ENCODE measurements at places on chromosomes 2 and 18.

- DNase-seq = no peak
Measured at GRCh38 chr2:118902266-118903028, 39.5 kb upstream of the MARCO start.

- no peak for DNase-seq
Measured at GRCh38 chr2:49901202-49902065, 747.1 kb upstream of the FSHR start.

- DNase-seq = no peak
Measured at GRCh38 chr2:3617198-3617890, 22.4 kb downstream of the COLEC11 start.

- DNase-seq = no peak
Measured at GRCh38 chr2:239329972-239330572, 70.7 kb downstream of the HDAC4 start.

- peak; percentile 66 for DNase-seq
Measured at GRCh38 chr2:73896362-73897239, 3.8 kb downstream of the ACTG2 start.

- no peak for DNase-seq
Measured at GRCh38 chr2:171394164-171394740, 39.5 kb downstream of the METTL8 start.

- DNase-seq = no peak
Measured at GRCh38 chr2:113376913-113377445, 60.5 kb upstream of the ZNG1B start.

DNA sequence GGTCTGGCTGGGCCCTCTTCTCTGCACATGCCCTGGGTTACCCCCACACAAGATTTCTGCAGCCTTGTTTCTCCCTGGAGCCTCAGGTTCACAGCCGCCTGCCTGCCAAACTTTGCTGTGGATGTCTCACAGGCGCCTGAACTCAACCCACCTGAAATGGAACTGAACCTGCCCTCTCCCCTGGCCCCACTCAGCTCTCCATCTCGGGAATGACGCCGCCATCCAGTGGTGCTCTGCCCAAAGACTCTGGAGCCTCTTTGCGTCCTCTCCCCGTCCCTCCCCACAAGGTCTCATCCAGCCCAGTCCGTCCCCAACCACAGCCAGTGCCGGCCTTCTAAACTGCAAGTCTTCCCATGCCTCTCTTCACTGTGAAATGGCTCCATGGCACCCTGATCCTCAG lies 29.1 kb downstream of the EMX1 start:
- no peak for DNase-seq

Measured in activated CD4-positive, alpha-beta T cell treated with anti-CD3 and anti-CD28 coated beads for 36 hours (primary cell).